T-cell (primary cell): ENCODE measurements at places on chromosomes 16 and 17. TPM values are rescaled to one million over a fixed set of nuclear protein-coding genes. Genes with fewer than 3 reads are reported as not detected.
A peak's percentile ranks its signal among the peaks of the same experiment; 100 is the strongest.

CA5A gene
- total RNA-seq, result 0.20 TPM

- peak; percentile 89 for DNase-seq
These were observed 46.5 kb downstream of the SRCIN1 start for GRCh38 chr17:38559051-38559879.

GRCh38 chr17:65093930-65094329 is 37.4 kb upstream of the GNA13 start:
- no peak for DNase-seq

NOS2 gene
- 0.10 TPM for total RNA-seq

GRCh38 chr16:84840687-84841627 is 21.2 kb downstream of the CRISPLD2 start:
- DNase-seq, result no peak

DNA sequence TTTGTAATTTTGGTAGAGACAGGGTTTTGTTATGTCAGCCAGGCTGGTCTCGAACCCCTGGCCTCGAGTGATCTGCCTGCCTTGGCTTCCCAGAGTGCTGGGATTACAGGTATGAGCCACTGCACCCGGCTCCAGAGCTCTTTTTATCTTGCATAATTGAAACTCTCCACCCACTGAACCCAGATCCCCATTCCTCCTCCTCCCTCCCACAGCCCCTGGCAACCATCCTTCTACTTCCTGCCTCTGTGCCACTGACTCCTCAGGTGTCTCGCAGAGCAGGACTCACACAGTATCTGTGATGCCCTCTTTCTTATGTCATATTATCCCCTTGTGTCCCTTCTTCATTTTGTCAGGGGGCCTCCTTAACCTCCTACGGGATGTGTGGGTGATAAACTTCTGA is 340.7 kb downstream of the SLC39A11 start:
- DNase-seq, result no peak

GP2 gene
- total RNA-seq, result not detected

DNA sequence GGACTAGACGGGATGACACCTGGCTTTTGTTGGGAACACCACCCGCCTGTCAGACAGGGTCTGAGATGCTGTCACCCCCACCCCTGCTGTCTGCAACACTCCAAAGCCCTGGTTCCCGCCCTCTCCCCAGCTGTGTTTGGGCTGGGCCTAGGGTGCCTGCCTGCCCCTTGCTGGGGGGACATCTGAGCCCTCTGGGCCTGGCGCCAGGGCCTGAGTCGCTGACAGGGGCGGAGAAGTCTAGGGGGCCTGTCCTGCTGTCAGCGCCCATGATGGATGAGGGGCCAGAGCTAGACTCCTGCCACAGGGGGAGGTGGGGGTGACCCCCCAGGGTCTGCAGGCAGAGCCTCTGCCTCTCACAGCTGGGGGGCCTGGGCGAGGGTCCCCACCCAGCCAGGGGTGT is 7.6 kb upstream of the PKMYT1 start:
- DNase-seq, result no peak

- peak; percentile 80 for DNase-seq
These were observed 18.6 kb downstream of the COG7 start for GRCh38 chr16:23434380-23434779.

- no peak for DNase-seq
These were observed 10.0 kb upstream of the USP43 start for GRCh38 chr17:9635340-9635739.

ZNF19 gene
- total RNA-seq, result 7.9 TPM

DNA sequence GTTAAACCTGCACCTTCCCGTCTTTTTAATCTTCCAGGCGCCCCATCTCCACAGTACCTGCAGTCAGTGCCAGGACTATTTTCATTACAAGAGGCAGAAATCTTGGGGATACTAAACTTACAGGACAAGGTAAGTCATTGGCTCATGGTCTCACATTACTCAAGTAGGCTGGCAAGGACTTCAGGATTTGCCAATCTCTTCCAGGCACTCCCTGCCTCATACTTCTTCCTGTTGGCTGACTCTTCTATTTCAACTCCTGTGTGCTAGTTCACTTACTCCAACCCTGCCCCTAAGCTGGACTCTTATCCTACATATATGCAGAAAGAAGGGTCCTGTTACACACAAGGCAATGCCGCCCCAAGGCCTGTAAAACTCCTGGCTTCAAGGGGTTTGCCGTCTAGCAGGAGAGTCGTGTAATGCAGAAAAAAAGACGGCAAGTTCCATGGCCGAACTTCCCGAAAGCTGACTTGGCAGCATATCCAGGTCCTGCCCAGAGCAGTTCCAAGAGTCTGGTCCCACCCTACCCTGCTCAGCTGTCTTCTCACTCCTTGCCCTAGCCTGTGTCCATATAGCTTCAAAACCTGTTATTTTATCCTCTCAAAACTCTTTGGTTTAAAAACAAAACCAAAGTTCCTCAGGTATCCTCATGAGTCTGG is 14.8 kb downstream of the ERN1 start:
- no peak for DNase-seq

DNA sequence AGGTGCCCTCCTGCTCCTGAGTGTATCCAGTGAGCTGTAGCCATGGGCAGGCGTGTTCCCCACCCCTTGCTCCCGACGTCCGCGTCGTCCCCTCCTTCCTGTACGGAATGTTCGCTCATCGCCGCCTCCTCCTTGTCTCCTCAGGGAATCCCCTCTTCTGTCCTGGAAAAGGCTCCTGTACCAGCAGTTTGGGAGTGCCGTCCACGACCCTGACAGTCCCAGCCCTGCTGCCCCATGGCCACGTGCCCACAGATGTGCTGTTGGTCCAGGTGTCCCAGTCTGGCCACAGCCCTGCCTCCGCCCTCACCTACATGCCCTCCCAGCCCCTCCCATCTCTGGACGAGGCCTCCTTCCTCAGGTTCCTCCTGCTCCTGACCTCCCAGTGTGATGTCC is 30.2 kb downstream of the OR1D5 start:
- DNase-seq, result no peak

DNA sequence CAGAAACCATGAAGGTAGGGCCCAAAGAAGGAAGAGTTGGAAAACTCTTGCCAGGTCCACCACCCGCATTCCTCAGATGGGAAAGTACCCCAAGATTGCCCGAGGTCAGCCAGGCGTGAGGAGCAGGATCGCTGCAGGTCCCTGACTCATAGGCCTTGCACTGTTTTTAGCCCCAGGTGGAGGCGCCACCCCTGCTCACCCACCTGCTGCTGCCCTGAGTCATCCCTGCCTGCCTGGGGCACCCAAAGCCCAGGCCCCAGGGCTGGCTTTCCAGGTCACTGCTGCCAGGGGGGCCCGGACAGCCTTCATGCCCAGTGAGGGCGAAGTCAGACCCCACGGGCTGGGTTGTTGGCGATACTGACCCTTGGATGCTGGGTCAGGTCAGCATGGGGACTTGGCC is 100.9 kb downstream of the AMFR start:
- no peak for DNase-seq

CCL4 gene
- 19.8 TPM for total RNA-seq

- peak; percentile 73 for DNase-seq
These were observed 55.8 kb upstream of the FASN start for GRCh38 chr17:82153745-82154375.

DNA sequence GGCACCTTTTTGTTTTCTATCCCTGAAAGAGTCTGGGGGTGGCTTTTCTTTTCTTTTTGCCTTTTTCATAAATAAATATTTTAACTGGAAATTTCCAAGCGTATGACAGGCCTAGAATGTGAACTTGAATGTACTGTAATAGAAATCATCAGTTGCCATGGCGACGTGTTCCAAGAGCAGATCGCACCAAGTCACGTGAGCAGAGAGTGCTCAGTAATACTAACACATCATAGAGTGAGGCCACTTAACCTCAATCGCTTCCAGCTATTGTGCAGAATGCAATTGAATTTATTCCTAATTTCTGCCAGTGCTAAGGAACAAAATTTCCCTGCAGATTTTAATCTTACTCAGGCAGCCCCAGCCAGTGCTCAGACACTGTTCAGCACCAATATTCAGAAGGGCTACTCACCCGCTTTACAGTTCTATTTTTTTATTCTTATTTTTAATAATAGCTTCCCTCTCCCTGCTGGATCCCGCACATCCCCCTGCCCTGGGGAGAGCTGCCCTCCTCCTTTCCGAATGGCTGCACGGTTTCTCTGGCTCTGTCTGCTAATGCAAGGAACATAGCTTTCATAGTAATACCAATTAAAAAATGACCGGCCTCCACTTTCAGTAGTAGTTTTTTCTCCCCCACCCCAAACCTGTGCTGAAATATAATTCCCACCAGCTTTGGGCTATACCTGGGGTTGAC is 26.2 kb upstream of the PMFBP1 start:
- no peak for DNase-seq

SPATA22 gene
- 1.3 TPM for total RNA-seq

GRCh38 chr17:72053449-72053848 is 67.4 kb upstream of the SOX9 start:
- DNase-seq, result no peak

IGSF6 gene
- total RNA-seq, result 0.60 TPM

- DNase-seq, result no peak
These were observed 23.7 kb downstream of the CDK5R1 start for GRCh38 chr17:32510466-32510865.

GRCh38 chr17:67285360-67285759 is 40.4 kb upstream of the HELZ start:
- no peak for DNase-seq

- no peak for DNase-seq
These were observed 14.2 kb downstream of the C16orf82 start for GRCh38 chr16:27080895-27081294.

- DNase-seq, result no peak
These were observed 2.1 kb downstream of the RAB40C start for GRCh38 chr16:591892-592517.

DNA sequence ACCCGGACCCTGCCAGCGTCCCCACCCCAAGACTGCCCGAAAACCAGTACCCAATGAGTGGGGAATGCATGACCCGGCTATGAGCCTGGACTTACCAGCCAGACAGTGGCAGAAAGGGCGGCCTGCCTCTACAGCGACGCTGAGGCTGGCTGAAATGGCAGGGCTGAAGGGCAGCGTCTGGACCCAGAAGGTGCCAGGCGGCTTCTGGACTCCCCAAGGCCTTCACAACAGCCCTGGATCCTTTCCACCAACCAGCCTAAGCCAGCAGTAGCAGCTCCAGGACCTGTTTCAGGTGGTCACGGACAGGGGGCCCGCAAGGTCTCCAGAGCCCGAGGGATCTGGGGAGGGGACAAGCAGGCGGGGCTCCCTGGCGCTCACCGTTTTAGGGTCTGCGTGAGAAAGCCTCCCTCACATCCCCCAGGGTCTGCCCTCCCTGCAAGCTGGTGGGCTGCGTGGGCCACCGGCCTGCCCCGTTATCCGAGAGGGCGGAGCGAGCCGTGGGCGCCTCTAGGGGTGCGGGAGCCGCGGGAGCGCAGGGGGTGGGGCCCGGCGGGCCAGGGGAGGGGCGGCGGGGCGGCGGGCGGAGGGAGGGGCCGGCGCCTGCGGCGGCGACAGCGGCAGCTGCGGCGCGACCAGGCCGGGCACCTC is at the start of gene RIPOR1:
TSS of gene RIPOR1 (plus strand) at position 608 of the 648 bp plus-strand sequence. CDS start 9,618 bp downstream, outside the sequence.
- DNase-seq, result peak; percentile 42

GRCh38 chr17:7862692-7863437 is 5.1 kb downstream of the CYB5D1 start:
- no peak for DNase-seq

DNA sequence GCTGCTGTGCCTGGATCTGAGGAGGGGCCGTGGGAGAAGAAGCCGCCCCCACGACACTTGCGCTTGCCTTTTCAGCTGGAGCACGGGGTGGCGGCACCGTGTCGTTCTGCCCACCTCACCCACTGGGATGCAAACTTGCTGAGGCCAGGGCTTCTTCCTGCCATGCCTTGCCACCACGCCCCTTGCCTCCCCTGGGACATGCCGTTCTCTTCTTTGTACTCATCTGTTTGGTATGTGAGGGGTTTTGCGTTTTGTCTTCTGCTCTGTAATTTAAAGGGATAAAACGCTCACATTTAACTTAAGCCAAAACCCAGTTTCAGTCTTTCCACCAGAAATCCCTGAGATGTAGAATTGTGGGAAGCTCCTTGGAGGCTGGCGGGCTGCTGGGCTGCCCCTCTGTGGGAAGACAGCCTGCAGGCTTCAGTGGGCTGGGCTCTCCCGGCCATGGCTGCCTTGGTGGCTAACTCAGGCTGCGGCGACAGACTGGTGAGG is 180.2 kb downstream of the RPTOR start:
- DNase-seq, result no peak

- no peak for DNase-seq
These were observed 14.1 kb upstream of the SLC16A5 start for GRCh38 chr17:75073618-75074047.

SLC5A10 gene
- total RNA-seq, result 0.09 TPM

GRCh38 chr17:44492706-44493272 is 10.4 kb downstream of the GPATCH8 start:
- DNase-seq, result no peak

DNA sequence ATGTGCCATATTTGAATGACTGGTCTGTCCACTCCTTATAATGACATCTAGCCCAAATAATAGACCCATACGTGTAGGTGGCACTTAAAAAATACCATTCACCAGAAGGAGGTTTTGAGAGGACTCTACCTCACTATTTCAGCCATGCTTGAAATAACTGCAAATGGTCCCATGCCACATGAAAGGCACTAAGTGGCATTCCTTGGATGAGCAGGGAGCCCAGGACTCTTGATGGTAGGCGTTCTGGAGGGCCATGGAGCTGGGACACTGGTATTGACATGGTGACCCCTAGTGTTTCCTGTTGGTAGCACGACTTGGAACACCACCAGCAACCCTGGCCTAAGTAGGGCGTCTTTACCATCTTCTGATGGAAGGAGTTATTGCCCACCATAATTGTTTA is 148.7 kb upstream of the ZFHX3 start:
- DNase-seq, result no peak

GRCh38 chr17:10196941-10197340 is 1.5 kb downstream of the GAS7 start:
- DNase-seq, result no peak

CX3CL1 gene
- total RNA-seq, result not detected

DNA sequence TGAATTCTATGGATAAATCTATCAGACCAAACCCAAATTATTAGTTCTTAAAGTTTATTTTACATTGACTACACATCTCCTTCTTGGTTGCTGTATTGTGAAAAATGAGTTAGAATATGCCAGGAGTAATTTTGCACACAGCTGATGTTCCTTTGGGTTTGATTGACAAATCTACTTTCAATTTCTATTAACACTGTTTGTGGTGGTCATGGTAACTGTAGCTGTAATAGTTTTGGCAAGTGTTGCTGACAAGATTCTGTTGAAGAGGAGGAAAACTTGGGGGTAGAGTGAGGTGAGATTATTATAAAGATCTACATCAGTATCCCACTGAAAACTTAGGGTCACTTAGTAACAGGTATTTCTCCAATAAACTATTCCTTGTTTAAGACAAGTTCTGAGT is 30.3 kb downstream of the MRTFB start:
- no peak for DNase-seq

SLC16A11 gene
- total RNA-seq, result 1.8 TPM
